ENCODE measurements at places on chromosomes 11 and 22.

DNA sequence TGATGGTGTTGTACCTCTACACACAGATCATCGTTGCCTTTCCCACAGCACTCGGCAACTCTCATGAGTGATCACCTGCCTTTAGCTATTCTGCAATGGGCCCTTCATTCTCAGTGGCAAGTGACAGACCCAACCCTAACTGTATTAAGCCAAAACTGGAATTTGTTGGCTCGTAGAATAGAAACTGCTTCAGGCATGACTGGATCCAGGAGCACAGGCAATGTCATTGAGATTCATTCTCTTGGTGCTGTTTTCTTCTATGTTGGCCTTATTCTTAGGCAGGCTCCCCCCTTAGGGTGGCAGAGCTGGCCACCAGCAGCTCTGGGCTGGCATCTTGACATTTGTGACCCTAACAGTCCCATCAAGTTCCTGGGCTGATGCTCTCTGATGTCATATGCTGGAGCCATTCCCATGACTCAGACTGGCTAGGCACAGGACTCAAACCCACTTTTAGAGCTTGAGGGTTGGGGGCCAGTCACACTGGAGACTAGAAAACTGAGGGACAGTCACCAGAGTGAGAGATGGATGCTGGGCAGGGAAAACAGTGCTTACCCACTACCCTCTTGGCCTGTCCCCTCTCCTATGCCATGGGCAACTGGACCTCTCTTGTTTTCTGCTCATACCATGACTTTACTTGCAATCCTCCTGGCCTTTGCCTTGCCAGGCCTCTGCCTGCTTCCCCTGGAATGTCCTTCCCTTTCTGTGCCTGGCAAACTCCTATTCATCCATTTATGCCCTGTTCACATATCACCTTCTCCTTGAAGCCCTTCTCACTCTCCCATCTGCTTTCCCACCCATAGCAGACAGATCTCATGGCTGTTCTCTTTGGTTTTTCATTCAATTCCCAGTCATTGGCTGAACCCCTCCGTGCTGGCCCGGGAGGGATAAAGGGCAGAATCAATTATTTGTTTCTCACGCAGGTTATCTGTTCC lies 7.1 kb upstream of the CDC42EP2 start:
- no peak for DNase-seq

- no peak for DNase-seq
Observed at GRCh38 chr22:24996420-24996952, 44.0 kb downstream of the KIAA1671 start.

DNA sequence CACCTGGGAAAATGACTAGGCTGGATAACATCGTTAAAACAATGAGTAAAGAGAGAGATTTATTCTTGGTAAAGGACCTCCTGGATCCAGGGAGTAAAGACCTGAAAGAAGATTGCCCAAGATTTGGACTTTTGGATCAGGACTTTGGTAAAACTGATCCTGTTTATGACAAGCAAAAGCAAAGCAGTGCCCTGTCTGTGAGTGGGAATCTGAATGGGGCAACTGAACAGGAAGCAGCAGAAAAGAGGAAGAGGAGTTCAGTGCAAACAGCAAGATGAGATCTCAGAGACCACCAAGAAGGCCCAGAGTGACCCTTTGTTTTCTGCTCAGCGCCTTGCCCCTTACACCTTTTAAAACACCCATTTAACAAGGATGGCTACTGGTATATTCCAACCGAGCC lies 122.0 kb downstream of the VPREB1 start:
- no peak for DNase-seq

GRCh38 chr11:123255909-123256308 lies 60.9 kb upstream of the CLMP start:
- no peak for DNase-seq

DNA sequence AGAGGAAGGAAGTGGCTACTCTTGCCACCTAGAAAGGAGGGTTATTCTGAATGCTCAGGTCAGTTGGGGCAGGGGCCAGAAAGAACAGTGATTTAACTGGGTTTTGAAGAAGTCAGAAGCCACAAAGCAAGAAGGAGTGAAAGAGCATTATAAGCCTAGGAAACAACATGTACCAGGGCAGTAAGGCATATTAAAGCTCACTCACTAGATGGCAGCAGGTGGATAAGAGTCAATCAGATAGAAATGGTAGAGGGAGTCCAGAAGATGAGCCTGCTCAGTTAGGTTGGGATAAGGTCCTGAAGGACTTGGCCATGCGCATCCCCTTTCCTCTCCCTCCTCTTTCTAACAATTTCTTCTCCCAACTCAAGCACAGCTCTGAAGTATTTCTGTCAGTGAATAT lies 22.0 kb upstream of the PATE1 start:
- DNase-seq, result peak; percentile 16

GRCh38 chr11:1880746-1881441 lies 10.8 kb downstream of the PRR33 start:
- DNase-seq, result no peak

- no peak for DNase-seq
Observed at GRCh38 chr11:115869780-115870431, 365.7 kb upstream of the CADM1 start.

GRCh38 chr11:4704054-4704789 lies at the start of gene MMP26:
Gene MMP26, plus strand, starts transcription at chr11:4704784.
- DNase-seq, result no peak

GRCh38 chr11:61969838-61970662 lies 2.6 kb upstream of the FTH1 start:
- peak; percentile 31 for DNase-seq

DNA sequence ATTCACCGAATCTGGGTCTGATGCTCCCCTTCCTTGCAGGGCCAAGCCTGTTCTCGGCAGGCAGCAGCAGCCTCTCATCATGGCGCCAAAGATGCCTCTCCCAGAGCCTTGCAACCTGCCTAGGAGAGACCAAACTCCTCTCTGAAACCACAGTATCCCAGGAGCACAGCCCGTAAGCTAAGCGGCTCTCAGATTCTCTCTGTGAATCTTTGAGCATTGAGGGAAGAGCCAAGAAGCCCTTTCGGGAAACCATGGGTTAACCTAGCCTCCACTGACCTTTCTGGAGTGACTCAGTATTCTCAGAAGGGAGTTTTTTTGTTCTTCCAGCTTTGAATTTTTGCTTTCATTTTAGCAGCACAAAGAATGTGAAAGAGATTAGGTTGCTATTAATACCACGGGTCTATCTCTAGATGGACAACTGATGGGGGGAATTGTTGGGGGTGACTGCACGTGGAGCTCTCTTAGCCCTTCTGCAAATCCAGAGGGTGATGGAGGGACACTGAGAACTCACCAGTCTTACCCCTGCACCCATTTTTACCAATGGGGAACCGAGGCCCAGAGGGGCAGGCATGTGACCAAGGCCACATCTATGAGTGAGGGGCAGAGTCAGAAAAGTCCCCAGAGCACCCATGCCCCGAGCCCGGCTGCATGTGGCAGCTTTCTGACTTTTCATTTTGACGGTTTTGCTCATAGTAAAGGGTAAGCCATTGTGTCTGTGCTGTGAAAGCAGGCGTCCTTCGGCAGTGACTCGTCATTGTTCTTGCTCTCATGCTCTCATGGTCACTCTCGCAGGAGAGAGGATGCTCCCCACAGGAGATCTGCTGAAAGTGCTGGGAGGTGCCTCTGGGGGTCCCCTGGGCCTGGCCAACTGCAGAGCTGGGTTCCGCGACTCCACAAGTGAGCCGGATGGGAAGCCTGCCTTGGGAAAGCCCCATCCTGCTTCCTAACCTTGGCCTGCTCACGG lies 36.0 kb downstream of the IRAG1 start:
- peak; percentile 78 for DNase-seq

DNA sequence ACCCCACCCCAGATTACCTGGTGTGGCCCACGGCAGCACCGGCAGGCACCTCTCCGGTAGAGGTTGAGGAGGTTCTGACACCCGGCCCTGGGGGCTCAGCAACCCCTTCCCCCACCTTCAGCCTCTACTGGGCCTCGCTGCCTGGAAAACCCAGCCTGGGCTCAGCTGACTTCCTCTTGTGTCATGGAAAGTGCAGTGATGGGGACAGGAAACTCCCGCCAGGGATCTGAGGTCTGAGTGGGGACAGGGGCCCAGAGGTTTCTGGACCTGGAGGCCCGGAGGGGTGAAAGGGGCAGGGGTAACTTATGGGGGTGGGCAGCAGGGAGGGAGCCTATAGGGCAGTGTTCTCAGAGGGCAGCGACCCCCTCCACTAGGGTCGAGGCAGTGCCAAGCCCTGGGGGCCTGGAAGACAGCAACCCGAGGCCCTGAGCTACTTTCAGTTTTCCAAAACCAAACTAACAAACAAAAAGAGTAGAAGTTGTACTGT lies 10.0 kb upstream of the CD5 start:
- no peak for DNase-seq

GRCh38 chr11:111939836-111940604 lies 2.9 kb downstream of the DIXDC1 start:
- peak; percentile 69 for DNase-seq

DNA sequence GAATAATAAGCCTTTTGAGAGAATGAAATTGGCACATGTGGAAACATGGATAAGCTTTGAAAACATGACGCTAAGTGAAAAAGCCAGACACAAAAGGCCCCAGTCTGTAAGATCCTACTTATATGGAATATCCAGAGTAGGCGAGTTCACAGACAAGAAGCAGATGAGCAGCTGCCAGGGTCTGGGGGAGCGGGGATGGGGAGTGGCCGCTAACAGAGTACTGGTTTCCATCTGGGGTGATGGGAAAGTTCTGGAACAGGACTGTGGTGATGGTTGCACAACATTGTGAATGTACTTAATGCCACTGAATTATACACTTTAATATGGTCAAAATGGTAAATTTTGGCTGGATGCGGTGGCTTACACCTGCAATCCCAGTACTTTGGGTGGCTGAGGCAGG lies 126.5 kb downstream of the SPATA19 start:
- DNase-seq, result no peak

- no peak for DNase-seq
Observed at GRCh38 chr11:87662287-87662686, 513.0 kb downstream of the RAB38 start.

DNA sequence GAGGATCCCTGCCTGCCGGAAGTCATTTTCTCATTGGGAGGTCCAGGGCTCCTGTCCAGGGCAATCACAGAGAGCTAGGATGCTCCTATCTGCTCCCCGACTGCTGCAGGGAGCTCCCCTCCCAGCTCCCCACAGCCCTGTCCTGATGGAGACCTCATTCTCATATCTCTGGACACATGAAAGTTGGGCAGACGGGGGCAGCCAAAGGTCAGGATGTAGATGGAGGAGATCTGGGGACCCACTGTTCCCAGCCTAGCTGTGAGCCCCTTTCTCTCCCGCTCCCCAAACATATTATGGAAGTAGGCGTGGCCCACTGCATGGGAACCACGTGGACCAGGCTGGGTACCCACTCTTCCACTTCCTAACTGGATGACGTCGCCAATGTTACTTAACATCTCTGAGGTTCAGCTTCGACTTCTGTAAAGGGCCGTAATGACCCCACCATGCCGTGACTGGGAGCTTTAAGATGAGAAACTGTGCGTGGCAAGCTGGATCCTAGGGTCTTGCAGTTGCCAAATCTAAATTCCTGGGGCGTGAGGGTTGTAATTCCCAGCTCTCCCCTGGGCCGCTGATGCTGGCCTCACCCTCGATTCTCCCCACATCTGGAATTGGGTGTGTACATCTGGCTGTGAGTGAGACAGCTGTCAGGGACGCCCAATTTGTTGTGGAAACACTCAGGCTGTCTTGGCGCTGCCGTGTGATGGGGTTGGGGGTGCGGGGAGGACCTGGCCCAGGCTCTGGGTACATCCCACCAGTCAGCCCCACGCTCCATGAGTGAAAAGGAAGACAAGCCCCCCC lies 1.8 kb downstream of the CDC42EP2 start:
- peak; percentile 87 for DNase-seq

DNA sequence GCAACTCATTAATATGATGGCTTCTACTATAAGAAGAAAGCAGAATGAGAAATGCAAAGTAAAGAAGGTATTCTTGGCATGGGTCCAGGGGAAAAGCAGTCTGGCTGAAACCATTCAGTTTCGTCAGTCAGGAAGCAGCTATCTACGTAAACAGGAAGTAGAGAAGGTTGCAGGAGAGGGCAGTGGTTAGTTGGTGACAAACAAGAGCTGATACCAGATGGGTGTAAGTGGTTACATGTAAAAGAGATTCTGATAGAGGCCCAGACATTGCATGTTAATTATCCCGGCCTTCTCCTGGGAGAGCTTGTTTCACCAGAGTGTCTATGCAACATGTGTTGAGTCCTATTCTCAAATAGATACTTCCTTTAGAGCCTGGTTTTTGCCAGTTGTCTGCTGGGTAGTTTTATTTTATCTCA lies 58.4 kb upstream of the PSMA1 start:
- DNase-seq, result peak; percentile 54

DNA sequence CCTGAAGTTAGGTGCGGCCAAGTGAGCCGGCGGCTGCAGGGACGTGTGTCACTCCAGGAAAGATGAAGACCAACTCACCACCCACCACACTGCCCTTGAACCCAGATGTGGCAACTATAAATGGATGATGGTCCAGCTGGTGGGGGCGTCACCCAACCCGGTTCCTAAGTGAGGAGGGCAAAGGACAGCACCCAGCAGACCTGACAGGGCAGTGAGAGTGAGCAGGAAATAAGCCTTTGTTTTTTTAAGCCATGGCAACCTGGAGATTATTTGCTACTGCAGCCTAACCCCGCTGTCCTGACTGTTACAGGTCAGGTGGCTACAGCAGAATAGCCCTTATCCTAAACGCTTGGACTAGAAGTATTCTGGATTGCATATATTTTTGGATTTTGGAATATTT lies 228.9 kb downstream of the CTTN start:
- DNase-seq, result no peak

GRCh38 chr22:45169591-45170466 lies 6.1 kb downstream of the NUP50 start:
- no peak for DNase-seq

DNA sequence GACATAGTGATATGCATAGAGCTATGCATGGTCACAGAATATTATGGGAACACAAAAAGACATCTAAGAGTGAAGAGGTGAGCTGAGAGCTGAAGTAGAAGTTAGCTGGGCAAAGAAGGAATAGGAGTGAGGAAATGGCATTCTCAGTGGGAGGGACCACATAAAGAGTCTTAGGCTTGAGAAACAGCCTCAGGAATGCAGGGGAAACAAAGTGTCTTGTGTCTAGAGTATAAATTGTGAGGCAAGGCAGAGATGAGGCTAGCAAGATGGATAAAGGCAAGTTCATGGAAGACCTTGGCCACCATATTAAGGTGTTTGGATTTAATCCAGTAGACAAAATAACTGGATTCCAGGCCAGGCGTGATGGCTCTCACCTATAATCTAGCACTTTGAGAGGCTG lies 40.6 kb upstream of the CRTAM start:
- no peak for DNase-seq

GRCh38 chr11:9806946-9807687 lies 143.2 kb downstream of the SWAP70 start:
- no peak for DNase-seq
